Pulmonary artery endothelial cell (primary cell): ENCODE measurements at places on chromosomes 7 and 10.
A peak's percentile ranks its signal among the peaks of the same experiment; 100 is the strongest.

- no peak for DNase-seq
These were observed 471.6 kb upstream of the AKR1E2 start for GRCh38 chr10:4354382-4354812.

DNA sequence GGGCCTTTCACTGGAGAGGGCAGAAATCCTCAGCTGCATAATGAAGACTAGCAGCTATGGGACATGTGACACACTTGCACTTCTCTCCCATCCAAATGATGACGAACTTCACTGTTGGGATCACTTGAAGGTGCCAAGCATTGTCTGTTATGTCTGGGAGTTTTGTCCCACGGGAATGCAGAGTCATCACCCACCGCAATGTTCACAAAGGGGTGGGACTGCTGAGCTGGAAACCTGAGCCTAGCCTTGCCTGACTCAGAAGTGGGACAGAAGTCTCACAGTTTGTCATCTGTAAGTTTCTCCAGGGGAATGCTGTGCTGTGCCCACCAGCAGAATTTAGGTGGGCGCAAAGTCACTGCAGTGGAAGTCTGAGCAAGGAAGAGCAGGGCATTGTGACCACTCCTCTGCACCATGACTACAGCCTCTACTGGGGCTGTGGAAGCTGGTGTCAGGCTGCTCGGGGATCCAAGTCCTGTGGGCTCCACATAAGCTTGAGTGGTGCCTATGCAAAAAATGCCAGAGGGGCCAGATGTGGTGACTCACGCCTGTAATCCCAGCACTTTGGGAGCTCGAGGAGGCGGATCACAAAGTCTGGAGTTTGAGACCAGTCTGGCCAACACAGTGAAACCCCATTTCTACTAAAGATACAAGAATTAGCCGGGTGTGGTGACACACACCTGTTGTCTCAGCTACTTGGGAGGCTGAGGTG, 472.0 kb upstream of the CNTNAP2 start:
- DNase-seq, result no peak

- DNase-seq, result no peak
These were observed 70.5 kb upstream of the GPR26 start for GRCh38 chr10:123595661-123596060.

DNA sequence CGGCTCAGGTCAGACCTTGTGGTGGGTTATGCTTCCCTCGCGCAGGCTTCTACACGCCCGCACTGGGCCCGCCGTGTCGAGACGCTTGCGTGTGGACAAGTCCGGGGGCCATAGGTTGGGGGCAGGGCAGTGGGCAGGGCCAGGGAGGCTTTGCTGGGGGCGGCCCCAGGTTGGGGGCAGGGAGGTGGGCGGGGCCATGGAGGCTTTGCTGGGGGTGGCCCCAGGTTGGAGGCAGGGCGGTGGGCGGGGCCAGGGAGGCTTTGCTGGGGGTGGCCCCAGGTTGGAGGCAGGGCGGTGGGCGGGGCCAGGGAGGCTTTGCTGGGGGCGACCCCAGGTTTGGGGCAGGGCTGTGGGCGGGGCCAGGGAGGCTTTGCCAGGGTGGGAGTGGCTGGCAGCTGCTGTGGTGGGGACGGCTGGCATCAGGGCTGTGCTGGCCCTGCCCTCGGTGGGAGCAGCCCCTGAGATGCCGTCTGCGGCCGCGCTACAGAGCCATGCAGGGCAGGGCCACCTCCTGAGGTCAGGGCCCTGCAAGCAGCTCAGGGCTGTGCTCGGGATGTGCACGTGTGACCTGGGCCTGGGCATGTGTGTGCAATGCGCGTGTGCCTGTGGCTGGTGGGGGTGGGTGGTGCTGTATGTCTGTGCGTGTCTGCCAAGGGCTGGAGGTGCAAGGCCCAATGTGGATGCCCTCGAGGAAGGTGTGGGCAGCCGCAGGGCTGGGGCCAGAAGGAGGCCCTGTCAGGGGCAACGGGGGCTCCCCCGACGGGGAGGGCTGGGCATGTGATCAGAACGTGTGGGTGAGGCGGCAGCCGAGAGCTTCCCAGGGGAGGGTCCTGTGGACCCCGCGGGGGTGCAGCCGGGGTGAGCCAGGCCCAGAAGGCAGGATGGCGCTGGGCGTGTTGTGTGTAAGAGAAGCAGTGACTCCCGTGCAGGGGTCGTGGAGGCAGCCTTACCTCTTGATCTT, 72.5 kb upstream of the NKX6-2 start:
- DNase-seq, result no peak

GRCh38 chr10:100046021-100046486, 35.6 kb downstream of the CPN1 start:
- DNase-seq, result peak; percentile 63

- DNase-seq, result no peak
These were observed 101.6 kb upstream of the EEPD1 start for GRCh38 chr7:36051501-36051900.

DNA sequence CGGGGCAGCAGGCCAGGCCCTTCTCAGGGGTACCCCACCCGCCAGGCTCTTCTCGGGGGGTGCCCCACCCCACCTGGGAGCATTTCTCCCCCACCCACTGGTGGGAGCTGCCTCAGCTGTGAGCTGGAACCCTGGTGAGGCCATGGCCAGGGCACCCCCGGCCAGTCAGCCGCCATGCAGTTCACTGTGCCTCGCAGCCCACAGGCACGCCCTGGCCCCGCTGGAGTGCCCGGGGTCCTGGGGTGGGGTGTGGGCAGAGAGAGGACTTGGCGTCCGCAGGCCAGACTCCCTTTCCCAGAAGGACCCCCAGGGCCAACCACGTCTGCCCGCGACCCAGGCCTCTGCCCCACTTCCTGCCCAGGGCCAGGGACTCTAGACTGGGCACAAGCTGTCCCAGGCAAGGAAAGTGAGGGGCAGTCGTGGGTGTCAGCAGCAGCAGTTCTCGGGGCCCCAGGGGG, 13.1 kb downstream of the DPYSL4 start:
- DNase-seq, result no peak

GRCh38 chr10:90929179-90929578, 8.3 kb upstream of the ANKRD1 start:
- no peak for DNase-seq

DNA sequence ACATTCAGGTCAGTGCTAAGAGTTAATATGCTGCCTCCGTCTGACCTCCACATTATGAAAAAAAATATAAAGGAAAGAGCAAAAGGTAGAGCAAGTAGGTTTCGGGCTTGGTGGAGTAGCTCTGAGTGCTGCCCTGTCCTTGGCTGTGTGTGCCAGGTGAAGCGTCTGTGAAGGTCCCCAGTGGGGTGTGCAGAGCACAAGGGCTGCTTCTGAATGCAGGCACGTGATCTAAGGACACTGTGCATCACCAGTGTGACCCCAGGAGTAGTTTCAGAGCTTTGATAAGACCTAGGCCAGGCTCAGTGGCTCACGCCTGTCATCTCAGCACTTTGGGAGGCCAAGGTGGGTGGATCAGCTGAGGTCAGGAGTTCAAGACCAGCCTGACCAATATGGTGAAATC, 36.0 kb downstream of the KLF6 start:
- no peak for DNase-seq

DNA sequence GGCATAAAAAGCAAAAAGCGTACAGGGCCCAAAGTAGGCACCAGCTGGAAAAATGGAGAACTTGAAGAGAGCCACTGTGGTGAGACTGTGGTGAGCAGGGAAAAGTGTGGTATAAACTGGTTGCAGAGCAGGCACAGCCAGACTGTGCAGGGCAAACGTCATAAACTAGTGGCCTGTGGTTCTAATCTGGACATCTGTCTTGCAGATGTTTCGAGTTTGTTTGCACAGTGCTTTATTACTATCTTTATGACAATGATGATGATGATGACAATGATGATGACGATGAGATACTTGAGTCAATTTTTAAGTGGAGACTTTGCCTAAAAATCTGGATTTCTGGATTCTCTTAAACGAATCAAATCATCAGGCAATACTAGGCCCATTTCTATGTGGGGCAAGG, 45.7 kb downstream of the SEMA3C start:
- no peak for DNase-seq

DNA sequence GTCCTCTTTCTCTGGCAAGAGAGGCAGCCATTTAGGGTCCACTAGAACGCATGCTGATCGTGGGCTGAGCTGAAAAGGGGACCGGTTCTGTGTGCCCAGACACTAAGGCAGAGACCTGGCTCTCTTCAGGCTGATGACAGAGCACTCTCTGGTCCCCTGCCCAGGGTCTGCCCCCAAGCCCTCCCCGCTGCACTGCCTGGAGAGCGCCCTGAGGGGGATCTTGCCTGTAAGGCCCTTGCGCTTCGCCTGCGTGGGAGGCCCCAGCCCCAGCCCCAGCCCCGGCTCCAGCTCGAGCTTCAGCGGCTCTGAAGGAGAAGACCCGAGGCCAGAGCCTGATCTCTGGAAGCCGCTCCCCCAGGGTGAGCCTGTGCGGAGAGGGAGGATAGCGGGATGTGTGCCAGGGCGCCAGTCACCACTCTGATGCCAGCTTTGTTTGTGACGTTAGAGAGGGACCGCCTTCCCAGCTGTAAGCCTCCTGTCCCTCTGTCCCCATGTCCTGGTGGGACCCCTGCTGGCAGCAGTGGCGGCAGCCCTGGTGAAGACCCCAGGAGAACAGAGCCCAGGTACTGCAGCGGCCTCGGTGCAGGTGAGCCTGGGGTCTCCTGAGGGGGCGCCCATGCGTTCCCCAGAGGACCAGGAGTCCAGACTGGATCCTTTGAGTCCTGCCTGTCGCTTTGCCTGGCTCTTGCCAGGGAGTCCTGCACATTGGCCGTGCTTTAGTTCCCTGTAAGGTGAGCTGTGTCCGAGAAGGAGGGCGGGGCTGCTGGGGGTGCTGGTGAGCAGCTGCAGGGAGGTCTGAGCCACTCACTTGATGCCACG, 43.2 kb downstream of the ZNF467 start:
- no peak for DNase-seq

- DNase-seq, result no peak
These were observed 57.6 kb downstream of the USP6NL start for GRCh38 chr10:11553773-11554381.

DNA sequence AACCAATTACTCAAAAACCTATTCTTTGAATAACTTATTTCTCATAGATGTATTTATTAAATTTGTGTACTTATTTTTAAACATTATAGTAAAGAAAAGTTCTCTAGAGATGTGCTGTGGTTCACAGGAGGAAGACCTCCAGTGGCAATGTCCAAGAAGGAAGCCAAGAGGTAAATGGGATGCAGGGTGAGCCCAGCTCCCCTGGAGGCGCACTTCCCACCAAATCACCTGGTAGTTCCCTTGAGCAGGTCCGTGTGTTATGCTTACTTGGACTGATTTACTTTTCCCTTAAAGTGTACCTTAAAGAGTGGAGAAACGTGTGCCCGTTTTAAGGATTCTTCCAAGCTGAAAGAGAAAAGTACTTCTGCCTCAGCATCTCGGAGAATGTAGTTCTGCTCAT, 55.3 kb downstream of the PAXIP1 start:
- DNase-seq, result no peak

DNA sequence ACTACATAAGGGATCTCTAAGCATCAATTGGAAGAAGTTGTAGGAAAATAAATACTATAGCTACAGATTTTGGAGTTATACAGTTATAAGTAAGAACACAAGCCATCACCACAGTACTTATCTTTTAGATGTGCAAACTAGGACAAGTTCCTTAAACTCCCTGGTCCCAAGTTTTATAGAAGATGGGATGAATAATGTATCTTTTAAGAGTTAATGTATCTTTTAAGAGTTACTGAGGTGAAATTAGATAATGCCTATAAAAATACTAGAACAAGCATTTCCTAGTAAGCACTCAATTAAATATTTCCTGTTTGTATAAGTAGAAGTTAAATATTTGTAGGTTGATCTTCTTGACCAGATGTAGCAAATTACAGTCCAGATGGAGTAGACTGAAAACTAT, 56.8 kb downstream of the SEMA3A start:
- DNase-seq, result no peak

- DNase-seq, result no peak
These were observed 242.6 kb upstream of the FZD8 start for GRCh38 chr10:35884657-35885071.
